ENCODE measurements at places on chromosomes 12 and 14.

DNA sequence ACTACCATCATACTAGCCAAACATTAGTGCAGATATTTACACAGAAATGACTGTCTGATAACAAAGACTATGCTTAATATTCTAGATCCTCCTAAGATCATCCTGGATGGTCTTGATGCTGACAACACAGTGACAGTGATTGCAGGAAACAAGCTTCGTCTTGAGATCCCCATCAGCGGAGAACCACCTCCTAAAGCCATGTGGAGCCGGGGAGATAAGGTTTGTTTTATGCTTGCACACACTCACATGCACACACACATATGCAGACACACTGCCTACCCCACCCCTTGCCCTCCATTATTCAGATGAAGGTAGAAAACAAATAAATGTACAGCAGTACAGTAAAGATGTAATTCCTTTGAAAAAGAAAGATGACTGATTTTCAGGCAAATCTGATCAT, 44.4 kb upstream of the CHPT1 start:
- no peak for DNase-seq

DNA sequence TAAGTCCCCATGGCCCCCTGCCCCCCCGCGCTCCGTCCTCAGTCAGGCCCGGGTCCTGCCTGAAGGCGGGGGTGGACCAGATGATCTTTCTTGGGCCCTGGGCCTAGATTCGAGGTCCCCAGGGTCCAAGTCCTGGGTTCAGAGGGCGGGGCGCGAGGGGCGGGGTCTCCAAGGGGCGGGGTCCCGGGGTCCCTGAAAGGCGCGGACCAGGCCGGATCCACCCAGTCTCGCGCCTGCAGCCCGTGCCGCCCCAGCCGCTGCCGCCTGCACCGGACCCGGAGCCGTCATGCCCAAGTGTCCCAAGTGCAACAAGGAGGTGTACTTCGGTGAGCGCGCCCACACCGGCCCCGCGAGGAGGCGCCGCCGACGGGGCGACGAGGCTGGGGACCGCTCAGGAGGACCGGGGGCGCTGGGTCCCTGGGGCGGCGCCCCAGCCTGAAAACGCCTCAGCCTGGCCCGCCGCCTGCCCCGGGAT, 325 bp downstream of the CRIP1 start:
- DNase-seq, result no peak

GRCh38 chr14:77139540-77140358, 1.8 kb downstream of the ZDHHC22 start:
- no peak for DNase-seq

DNA sequence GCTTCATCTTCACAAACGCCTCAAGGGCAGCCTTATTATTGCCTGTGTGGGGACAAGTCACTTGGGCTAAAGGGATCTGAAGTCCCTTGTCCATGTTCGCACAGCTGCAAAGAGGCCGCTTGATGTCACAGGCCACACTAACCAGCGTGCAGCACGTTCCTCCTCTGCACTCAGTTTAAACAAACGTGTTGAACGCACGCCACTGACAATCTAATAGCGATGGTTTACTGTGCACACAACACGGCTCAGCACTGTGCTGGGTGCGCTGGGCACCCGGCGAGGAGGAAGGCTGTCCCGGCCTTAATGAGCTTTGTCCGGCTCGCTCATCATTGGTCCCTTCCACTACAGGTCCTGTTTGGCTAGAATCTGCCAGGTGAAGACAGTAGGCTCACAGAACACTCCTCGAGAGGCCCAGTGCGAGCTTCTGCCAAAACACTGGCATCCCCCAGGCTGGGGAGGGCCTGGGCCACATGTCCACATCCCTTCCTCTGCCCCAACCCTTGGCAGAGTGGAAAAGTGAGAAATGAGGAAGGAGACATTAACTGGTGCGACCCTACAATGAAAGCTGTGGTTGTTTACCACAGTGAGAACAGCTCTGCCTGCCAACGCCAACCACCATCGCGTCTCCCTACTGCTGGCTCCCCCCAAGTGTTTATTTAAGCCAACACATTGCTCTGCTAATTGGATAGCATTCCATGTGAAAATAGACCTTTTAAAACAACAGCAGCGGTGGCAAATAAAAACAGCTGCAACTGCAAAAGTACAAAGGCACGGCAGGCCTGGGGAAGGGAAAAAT, 113.2 kb downstream of the RBM19 start:
- no peak for DNase-seq

DNA sequence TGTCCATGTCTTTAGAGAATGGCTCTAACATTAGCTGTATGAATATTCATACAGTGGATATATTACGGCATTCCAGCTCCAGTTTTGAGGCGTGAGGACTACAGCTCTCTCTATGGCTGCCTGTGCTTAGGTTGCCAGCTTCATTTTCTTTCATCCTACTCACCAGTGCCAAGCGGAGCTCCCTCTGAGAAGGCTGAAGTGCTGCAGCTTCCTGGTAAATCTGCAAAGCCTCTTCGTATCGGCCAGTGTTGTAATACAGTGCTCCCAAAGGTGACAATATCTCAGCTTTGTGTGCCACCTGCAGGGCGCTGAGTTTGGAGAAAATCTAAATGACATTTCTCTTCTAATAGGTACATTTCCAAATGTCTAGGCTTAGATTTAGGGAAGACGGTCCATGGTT, 19.8 kb upstream of the OVCH1 start:
- DNase-seq, result no peak

DNA sequence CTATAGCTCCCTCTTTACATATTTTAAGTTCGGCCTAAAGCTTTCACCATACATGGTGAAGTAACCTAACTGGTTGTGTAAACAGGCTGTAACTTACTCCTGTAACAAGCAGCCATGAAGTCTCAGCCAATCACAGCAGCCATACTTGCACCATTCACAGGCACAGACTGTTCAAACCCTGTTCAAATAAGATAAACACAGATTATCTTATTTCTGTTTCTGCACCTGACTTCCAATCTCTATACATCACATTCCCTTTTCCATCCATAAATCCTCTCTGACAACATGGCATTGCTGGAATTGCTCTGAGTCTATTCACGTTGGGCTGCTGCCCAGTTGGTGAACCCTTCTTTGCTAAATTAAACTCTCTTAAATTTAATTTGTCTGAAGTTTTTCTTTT, 34.5 kb upstream of the ARID2 start:
- DNase-seq, result no peak

DNA sequence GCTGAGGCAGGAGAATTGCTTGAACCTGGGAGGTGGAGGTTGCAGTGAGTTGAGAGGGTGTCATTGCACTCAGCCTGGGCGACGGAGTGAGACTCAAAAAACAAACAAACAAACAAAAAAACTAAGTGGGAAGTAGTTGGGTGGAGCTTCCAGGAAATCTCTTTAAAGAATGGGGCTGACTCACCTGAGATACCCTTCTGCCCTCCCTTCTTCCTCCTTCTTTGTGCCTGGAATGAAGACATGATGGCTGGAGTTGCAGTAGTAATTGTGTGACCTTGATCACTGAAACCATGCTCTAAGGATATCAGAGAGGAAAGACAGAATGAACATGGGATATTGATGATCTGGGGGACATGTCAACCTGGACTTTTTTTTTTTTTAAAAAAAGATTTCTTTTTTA, 87.6 kb upstream of the MED13L start:
- DNase-seq, result no peak

GRCh38 chr12:22163594-22163993, 117.6 kb downstream of the CMAS start:
- DNase-seq, result no peak

DNA sequence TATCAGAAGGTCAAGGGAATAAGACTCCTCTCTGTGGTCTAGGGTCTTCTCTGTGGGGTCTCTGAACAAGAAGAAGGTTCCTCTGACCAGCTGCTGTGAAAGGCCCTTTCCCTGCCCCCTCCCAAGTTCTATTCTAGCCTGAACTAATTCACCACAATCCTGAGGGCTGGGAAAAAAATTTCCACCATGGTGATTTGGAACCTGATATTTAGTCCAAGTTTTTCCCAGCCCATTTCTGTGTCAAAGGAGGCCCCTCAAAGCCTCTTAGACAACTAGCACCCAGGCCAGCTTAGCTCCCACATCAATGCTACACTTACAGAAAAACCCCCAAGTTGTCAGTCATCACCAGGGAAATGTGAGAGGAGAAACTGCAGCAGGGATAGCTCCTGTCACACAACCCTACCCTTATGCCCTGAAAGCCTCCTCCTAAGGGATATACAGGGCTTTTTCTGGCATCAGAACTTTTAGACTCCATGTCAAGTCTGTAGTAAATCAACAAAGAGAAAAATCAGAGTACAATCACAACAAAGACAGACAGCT, 4.5 kb downstream of the FMNL3 start:
- DNase-seq, result no peak

- peak; percentile 61 for DNase-seq
Observed at GRCh38 chr12:57740656-57741412, 2.3 kb upstream of the AGAP2 start.

DNA sequence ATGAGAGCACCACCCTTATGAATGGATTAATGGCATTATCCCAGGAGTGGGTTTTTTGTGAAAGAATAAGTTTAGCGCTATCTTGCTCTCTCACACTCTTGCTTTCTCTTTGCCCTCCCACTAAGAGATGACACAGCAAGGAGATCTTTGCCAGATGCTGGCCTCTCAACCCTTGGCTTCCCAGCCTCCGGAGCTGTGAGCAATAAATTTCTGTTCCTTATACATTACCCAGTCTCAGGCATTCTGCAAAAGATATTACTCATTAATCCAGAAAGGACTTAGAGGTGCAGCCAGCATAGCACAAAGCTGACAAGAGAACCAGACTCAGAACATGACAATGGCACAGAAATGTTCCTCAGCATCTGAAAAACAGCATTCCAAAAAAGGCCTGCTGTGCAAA, 190.6 kb downstream of the ITPR2 start:
- DNase-seq, result no peak

DNA sequence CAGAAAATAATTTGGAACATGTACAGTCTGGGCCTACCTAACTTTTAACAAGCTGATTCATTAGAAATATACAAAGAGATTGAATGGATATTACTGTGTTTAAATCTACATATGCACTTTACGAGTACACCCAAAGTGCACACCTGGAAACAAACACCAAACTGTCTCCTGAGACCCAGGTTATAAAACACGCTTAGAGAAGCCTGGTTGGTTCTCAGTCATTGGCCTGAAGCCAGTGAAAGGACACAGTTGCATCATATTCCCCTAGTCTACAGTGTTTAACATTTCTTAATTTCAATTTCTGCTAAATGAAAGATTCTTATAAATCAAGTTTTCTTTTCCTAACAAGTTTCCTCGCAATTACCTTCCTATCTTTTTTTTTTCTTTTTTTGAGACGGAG, 209.5 kb downstream of the FBXL14 start:
- DNase-seq, result no peak

- no peak for DNase-seq
Observed at GRCh38 chr14:96164861-96165490, 39.7 kb upstream of the BDKRB2 start.

- no peak for DNase-seq
Observed at GRCh38 chr12:2325519-2325918, 272.7 kb downstream of the CACNA1C start.

GRCh38 chr12:46660276-46660675, 165.5 kb downstream of the SLC38A4 start:
- DNase-seq, result no peak

DNA sequence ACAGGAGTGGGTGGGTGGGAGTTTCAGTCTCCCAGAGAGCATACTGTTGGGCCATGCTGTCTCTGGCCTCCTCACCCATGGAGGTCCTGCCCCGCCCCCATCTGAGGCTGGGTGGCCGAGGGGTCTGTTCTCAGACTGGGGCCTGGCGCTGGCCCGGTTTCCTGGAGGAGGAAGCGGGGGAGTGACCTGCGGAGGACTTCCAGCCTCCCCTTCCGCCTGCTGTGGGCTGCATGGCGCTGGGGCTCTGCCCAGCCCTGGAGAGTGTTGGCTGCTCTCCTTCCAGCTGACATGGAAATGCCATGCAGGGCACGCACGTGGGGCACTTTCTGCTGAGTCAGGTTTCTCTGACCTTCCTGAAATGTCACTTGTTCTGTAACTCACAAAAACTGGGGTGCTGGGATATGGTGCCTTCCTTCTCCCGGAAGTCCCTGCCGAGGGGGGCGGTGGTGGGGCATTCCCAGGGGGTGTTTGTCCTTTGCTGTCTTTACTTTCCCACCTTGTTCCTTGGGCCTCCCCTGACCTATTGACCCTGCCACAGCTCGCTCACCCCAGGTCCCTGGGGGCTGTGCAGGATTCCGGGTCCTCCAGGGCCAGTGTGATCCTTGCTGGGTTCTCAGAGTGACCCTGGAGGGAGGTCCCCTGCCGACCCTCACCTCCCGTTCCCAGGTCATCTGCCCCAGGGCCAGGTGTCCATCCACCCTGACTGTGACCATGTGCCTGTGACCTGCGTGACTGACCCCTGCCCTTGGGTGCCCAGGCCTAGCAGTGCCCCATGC, 23.6 kb downstream of the PACS2 start:
- no peak for DNase-seq

- DNase-seq, result no peak
Observed at GRCh38 chr12:99558109-99558508, 89.4 kb upstream of the GARIN6 start.

DNA sequence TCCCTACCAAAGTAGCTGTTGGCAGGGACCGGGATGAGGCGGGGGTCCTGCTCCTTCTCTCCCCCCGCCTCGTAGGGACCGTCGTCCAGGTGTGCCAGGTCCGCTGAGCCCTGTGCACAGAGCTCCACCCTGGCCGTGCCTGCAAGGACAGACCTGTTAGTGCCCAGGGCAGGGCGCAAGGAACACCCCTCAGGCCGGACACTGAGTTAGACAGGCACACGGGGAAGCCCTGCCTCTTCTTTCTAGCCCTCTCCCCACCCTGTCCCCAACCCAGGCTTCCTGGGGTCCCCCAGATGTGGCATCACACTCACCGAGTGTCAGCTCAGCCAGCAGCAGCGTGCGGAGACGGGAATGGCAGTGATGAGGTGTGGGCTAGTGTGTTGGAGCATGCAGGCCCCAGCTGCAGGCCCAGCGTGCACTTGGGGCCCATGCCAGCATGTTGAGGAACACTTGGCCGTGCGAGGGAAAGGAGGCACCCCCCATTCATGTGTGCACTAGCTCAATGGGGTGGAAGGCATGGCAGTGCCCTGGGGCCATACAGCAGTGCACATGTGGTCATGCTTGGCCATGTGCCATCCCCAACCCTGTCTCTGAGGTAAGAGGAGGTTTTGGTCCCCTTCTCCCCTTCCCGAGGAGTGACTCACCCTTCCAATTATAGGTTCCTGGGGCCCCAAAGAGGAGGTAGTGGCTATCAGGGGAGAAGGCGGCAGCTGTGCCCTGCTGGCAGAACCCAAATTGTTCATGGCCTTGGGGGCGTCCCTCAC, 7.3 kb downstream of the ITGA7 start:
- DNase-seq, result no peak

- DNase-seq, result no peak
Observed at GRCh38 chr12:107536613-107537012, 149.0 kb upstream of the PWP1 start.

DNA sequence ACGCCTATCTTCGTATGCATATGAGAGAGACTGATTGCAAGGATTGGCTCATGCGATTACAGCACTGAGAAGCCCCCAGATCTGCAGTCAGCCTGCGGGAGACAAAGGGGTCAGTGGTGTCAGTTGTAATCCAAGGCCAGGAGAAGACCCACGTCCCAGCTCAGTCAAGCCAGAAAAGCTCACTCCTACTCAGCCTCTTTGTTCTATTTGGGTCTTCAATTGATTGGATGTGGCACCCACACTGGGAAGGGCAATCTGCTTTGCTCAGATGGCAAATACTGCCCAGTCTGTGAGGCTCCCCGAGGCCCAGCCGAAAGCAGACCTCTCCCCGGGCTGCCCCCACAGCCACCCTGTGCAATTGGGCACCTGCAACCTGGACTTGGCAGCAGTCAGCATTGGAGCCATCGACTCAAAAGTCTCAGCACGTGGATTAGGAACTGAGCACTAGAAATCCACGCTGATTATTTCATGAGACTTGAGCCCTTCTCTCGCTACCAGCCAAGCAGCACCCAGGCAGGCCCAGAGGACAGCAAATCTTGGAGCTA, 39.6 kb upstream of the TMEM179 start:
- DNase-seq, result no peak

All from stimulated activated CD8-positive, alpha-beta memory T cell treated with anti-CD3 and anti-CD28 coated beads, Interleukin-12 subunit alpha, Interleukin-12 subunit beta, amount 100 ng/mL, for 4 hours (primary cell).